Stimulated activated naive CD4-positive, alpha-beta T cell (primary cell): ENCODE measurements at places on chromosomes 6 and 20.

DNA sequence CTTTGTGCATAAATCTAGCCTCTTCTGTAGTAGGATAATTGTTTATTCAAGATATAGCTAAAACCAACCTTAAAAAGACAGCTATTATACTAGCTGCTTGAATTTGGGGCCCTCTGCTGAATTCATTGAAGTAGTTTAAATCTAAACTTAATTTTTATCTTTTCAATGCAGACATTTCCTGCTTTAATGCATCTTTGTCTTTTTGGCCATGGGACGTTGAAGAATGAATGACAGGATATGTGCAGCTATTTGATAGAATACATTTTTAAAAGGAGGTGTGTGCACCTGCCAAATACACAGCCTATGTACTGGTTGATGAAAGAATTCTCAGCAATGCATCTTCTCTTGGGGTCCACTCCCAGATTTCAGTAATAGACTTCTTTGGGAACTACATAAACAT lies 524.9 kb downstream of the PHF3 start:
- no peak for DNase-seq

- DNase-seq: no peak
Measured at GRCh38 chr20:55782912-55783253, 222.4 kb downstream of the CBLN4 start.

DNA sequence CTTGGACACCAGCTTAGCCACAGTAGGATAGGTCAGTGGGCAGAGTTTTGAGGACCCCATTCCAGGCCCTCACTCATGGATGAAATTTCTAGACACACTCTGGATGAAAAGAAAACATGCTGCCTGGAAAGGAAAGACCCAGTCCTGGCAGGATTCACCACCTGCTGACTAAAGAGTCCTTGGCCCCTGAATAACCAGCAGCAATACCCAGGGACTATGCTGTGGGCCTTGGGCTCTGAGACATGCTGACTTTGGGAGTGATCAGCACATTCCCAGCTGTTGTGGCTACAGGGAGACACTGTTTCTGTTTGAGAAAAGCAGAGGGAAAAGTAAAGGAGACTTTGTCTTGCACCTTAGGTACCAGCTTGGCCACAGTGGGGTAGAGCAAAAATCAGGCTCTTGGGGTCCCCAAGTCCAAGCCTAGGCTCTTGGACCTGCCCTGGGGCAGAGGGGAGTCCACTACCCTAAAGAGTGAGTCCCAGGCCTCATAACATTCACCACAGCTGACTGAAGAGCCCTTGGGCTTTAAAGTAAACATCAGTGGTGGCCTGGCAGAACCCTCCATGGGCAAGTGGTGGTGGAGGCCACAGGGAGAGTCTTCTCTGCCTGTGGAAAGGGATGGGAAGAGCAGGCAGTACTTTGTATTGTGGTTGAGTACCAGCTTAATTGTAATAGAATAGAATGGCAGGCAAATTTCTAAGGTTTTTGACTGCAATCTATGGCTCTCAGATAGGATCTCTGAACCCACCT lies 516.8 kb downstream of the BCKDHB start:
- DNase-seq: no peak

DNA sequence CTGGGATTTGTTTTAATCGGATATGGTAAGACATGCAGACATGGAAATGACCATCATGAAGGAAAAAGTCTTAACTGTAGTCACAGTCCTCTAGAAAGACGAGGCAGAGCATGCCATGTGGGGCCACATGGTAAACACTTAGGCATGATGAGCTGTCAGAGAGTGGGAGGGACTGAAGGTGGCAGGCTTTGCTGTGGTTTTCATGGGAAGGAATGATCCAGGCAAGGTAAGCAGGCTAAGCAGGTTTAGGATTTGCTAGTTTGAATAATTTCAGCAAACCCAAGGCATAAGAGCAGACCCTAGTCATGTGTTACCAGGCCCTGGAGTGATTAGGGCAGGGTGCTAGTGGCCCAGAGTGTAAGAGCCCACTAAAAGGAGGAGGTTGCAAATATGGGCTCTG lies 47.2 kb upstream of the STMND1 start:
- no peak for DNase-seq

GRCh38 chr6:27251112-27251605 lies 3.7 kb downstream of the PRSS16 start:
- peak; percentile 33 for DNase-seq

DNA sequence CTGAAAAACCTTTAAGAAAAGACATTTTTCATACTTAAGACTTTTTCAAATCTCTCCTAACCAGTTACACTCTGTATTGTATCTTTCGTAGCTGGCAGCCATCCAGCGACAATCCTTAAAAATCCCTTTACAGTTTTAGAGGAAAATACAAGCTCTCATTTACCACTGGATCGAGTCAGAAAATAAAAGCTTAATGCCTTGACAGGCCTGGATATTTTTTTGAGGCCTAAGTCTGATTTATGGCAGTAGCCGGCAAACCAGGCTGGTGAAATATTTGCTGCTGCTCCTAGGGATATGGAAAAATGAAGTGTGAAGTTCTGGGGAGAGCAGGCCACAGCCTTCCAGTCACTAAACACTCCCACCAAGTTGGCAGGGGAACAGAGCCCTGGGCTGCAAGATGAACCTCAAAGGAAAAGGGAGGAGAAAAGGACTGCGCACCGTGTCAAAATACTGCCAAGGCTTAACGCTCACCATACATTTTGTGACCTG lies 213.0 kb upstream of the SUPT3H start:
- DNase-seq: no peak

DNA sequence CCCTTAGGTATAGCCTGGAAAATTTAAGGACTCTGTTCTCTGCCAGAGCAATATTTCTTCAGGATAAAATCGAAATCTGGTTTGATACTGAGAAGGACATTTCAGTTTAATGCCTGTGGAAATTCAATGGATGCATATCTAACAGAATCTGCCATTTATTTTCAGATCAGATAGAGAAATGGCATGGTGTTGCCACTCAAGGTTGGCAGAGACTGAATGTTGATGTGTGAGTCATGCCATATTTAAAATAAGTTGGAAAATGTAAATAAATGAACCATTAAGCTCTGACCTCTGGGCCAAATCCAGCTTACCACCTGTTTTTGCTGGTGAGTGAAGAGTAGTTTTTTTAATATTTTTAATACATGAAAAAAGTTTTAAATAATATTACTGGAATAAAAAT lies 594.6 kb downstream of the DOK5 start:
- DNase-seq: no peak

- no peak for DNase-seq
Measured at GRCh38 chr20:34883087-34883688, 6.8 kb downstream of the ACSS2 start.

DNA sequence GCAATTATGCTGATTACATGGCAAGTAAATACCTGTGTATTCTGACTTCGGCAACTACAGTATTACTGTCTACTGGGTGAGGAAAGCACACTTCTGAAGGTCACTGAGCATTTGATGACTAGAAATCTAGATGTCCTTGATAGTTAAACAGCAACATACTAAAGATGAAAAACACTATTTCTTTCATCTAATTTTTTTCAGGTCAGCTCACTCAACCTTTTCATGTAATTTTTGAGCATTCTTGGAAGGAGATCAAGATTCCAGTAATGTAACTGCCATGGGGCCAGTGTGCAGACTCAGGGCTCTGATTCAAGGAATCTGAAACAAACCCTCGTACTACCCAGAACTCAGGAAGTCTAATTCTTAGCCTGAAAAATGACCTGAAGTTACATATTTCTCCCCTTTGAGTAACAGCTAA lies 222.6 kb upstream of the TAB2 start:
- peak; percentile 4 for DNase-seq

GRCh38 chr6:148945301-148946021 lies 198.6 kb downstream of the UST start:
- no peak for DNase-seq

GRCh38 chr20:37131486-37131885 lies 35.7 kb upstream of the RBL1 start:
- no peak for DNase-seq

GRCh38 chr6:157853018-157853805 lies 30.2 kb downstream of the SNX9 start:
- no peak for DNase-seq

- no peak for DNase-seq
Measured at GRCh38 chr20:57586943-57587277, 26.0 kb downstream of the PCK1 start.

GRCh38 chr6:31397901-31398525 lies 5.4 kb upstream of the MICA start:
- DNase-seq: no peak

GRCh38 chr6:55756531-55757031 lies 118.8 kb downstream of the BMP5 start:
- DNase-seq: no peak

- no peak for DNase-seq
Measured at GRCh38 chr20:5195655-5196054, 68.8 kb downstream of the CDS2 start.

DNA sequence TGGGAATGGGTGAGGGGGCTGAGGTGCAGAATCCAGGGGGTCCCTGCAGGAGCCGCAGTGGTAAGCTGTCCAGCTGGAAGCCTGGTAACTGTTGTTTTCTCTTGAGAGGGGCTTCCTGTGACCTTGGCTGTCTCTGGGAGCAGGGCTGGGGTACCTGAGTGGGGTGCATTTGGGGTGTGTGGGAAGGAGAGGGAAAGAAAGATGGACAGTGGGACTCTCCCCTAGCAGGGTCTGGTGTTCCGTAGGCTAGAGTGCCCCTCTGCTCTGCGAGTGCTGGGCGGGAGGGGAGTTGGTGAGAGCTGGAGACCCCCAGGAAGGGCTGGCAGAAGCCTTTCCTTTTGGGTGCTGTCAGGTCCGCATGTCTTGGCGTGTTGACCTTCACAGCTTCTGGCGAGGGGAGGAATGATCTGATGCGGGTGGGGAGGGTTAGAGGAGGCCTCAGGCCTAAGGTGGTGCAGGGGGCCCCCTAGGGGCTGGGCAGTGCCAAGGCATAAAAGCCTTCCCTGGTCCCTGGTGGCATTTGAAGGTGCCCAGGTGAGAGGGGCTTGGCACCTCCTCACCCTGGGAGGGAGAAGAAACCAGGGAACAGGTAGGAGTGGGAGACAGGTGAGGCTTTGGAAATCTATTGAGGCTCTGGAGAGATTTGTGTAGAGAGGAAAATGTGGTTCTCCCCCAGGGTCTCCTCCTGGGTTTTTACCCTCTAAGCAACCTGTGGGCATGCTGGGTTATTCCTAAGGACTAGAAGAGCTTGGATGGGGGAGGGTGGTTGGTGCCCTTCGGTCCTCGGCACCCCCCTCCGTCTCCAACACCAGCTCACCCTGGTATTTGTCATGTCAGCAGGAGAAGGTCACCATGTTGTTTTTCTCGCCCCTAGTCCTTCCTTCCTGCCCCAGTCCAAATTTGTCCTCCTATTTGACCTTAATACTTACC lies 3.3 kb downstream of the VEGFA start:
- peak; percentile 6 for DNase-seq

- DNase-seq: no peak
Measured at GRCh38 chr6:106643061-106643460, 13.7 kb downstream of the QRSL1 start.

- DNase-seq: no peak
Measured at GRCh38 chr6:21404577-21404976, 189.0 kb upstream of the SOX4 start.

GRCh38 chr20:20566516-20566915 lies 145.9 kb downstream of the RALGAPA2 start:
- no peak for DNase-seq

DNA sequence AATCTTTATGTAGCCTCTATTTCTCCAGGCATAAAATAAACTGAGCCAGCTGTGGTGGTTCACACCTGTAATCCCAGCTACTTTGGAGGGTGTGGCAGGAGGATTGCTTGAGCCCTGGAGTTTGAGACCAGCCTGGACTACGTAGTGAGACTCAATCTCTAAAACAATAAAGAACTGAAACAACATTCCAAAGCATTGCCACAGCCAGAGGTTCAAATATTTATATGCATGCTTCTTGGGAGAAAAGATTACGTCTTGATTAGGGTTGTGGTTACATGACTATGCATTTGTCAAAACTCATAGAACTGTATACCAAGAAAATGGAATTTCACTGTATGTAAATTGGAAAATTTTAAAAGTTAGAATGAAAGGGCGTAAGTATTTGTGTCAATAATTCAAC lies 27.7 kb upstream of the PAX1 start:
- DNase-seq: no peak

GRCh38 chr6:88596801-88597200 lies 366.6 kb downstream of the RNGTT start:
- DNase-seq: no peak

DNA sequence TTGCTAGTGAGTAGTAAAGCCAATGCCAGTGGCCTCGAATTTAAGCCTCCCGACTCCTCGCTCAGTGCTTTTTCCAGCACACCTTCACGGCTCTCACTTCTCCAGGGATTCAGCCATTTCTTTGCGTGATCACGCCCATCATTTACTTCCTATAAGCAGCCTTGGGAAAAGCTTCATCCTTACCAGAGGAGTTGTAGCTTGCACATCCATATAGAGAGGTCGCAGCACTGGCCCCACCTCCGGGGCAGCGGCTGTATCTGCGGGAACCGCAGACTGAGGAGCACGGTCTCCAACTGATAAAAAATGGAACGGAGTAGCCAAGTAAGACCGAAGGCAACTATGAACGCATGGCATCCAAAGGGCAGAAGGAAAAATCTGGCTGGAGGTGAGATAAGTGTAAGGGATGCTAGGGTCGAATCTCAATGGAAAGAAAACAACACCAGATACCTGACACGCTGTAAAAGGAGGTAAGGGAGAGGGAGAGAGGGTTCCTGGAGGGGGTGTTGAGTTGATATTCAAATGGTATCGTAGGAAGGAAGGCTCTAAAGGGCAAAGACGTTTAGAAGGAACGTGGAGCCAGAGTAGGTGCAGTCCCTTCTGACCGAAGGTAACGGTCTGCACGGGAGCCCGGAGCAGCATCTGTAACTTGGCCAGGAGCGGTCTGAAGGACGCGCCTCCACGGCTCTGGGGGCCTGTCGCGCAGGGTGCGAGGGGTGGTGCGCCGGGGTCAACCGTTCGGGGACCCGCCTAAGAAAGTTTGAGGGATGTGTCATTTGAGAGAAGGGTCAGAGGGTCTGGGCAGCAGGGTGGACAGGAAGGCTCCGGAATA lies 640 bp downstream of the NFS1 start:
- no peak for DNase-seq

GRCh38 chr20:654417-654750 lies 1.4 kb upstream of the SRXN1 start:
- DNase-seq: no peak

GRCh38 chr6:44514085-44514484 lies 126.6 kb downstream of the CDC5L start:
- no peak for DNase-seq

DNA sequence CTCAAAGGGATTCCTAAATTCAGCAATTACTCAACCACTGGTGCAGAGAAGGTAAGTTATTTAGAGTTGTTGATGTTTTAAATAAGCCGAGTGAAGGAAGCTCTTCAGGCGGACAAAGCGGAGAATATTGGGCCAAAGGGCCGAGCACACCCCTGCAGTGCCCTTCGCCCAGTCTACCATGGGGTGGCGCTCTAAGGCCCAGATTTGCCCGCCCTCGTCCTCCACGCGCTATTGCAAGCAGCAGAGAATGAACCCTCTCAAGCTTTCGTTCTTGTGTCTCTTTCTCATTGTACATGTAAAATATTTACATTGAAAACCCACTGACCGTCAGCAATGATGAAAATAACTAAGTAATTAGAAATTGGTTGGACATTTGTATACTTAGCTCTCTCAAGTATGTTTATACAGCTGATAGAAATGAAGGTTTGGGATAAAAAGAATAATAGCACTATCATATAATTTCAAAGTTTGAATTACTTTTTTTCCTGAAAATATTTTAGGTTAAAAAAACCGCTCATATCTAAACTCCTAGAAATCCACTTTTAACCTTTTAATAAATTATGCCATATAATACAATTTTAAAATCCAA lies 195.0 kb upstream of the CEP162 start:
- DNase-seq: no peak

GRCh38 chr6:149468179-149468578 lies 16.6 kb downstream of the ZC3H12D start:
- no peak for DNase-seq

GRCh38 chr6:34347303-34347702 lies 45.2 kb downstream of the NUDT3 start:
- no peak for DNase-seq
